T-helper 22 cell (primary cell): ENCODE measurements at places on chromosomes 7 and 10.

DNA sequence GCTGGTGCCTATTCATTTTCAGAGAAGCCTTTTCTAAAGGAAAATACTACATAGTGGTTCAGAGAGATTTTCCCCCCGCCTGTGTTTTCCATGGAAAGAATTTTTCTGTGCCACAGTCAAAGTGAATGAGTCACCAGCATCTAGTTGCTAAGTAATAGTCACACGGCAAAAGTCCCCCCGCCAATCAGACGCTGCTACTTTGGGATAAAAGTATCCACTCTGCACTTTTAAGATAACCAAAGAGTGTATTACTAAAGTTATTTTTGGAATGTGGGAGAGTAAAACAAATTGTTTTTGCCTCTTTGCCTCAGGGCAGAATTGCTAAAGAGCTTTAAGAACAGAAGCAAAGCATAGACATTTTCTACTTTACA, 23.5 kb downstream of the ABLIM1 start:
- no peak for DNase-seq

DNA sequence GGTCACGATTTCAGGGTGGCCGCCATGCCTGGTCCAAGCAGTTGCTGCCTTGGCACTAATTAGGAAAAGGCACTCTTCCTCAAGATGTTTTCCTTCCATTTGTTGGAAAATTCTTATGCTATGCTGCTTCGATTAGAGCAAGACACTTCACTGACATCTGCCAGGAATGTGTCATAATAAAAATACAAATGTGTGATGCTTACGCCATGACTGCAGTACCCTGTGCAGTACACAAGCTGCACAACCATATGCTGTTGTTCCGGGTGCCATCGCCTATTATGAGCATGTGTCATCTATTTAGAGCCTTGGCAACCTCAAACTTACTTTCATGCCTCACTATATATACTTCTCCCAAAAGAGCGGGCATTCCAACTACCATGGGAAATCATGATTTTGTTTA, 14.9 kb upstream of the MPP7 start:
- no peak for DNase-seq

GRCh38 chr7:27168265-27168947, 3.1 kb upstream of the HOXA9 start:
- DNase-seq, result no peak

DNA sequence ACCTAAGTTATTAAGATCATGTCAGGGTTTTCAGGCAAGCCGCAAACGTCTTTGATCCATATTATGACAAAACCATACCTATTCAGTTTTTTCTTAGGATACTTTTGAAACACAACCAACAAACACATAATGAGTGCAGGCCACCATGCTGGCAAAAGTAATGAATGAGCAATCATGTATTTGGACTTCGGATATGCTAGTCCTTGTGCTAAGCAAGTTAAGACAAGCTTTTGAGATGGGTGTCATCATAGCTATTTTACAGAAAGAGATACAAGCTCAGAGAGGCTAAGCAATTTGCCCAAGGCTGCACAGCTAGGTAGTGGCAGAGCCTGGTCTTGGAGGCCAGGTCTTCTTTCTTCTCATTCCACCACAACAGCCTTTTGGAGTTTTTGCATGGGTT, 12.5 kb upstream of the KCNK18 start:
- DNase-seq, result no peak

DNA sequence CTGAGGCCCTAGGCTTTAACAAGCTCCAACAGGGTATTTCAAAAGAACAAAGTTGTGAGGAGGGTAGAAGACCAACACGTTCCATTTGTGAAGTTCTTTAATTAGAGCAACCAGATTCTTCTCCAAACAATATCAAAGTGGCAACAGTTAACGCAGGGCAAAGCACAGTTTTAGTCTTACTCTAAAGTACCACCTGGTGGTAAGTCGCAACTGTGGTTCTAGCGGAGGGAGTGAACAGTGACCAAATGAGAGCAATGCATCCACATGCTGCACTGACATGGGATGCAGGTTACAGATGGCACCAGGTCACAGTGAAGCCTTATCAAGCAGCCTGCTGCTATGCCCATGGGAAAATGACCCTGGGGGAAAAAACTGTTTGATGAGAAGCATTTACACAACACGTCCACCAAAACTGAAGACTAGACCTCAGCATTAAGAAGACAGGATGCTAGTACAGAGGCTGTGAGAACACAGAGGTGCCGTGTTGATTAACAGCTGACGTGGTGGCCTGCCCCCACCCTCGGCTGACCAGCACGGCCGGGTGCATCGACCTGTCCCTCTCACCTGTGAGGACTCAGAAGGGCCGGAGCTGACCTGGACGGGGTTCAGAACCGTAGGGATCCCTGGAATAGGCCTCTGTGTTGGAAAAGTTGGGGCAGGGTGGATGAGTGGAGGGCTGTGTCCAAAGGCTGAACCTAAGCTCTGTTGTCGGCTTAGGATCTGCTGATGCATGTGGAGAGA, 211.2 kb downstream of the GLI3 start:
- no peak for DNase-seq

- DNase-seq, result no peak
Measured at GRCh38 chr10:65112573-65112972, 1591.4 kb downstream of the REEP3 start.

- DNase-seq, result peak; percentile 80
Measured at GRCh38 chr7:99374111-99375064, at the start of gene ARPC1B. TSS of gene ARPC1B (plus strand) at chr7:99374730. CDS start at chr7:99385715, 10,985 bp downstream.

DNA sequence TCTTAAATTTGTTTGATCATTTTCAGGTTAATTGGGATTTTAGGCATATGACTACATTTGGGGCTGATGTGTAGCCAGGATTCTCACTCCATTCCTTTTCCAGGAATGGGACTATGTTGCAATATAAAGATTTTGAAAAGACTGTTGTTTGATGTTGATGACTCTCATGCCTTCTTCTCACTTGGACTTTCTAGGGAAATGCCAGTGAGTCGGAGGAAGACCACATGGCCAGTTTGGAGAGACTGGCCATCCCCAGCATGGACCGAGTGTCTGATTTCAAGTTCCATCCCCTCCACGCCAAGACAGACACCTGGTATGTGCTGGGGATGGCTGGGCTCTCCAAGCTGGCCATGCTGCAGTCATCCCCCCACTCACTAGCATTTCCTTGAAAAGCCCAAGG, 5.5 kb downstream of the IGFBP3 start:
- no peak for DNase-seq

DNA sequence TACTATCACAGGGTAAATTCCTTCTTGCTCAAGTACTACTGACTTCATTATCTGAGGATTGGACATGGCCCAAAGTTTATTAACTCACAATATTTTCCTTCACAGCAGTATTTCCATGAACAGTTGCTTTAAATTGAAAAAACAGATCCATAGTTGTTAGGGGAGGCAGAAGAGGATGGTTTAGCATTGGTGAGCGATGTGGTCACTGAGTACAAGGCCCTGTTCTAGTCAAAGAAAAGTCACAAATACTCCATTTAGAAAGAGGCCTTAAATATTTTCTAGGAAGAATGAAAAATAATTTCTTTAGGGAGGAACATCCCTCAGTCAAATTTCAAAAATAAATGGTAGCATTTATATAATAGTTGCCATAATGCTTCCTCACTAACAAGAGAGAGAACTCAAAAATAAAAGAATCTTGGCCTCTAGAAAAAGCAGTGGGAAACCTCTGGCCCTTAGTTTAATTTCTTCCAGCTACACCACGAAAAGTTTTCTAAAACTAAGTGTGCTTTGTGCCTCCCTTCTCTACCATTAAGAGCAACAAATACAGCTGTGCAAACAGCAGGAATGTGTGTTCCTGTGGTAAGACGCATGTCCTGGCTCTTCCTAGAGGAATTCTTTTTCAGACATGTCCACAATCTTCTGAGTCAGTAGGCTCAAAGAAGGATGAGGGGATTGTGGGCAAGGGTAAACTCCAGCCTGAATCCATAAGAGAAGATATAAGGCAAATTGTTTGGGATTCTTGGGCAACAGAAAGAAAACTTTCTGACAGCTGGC, 105.7 kb downstream of the HOXA1 start:
- DNase-seq, result no peak

- DNase-seq, result no peak
Measured at GRCh38 chr10:32386623-32387260, 39.8 kb upstream of the EPC1 start.

- no peak for DNase-seq
Measured at GRCh38 chr7:132261327-132262159, 314.7 kb downstream of the PLXNA4 start.

DNA sequence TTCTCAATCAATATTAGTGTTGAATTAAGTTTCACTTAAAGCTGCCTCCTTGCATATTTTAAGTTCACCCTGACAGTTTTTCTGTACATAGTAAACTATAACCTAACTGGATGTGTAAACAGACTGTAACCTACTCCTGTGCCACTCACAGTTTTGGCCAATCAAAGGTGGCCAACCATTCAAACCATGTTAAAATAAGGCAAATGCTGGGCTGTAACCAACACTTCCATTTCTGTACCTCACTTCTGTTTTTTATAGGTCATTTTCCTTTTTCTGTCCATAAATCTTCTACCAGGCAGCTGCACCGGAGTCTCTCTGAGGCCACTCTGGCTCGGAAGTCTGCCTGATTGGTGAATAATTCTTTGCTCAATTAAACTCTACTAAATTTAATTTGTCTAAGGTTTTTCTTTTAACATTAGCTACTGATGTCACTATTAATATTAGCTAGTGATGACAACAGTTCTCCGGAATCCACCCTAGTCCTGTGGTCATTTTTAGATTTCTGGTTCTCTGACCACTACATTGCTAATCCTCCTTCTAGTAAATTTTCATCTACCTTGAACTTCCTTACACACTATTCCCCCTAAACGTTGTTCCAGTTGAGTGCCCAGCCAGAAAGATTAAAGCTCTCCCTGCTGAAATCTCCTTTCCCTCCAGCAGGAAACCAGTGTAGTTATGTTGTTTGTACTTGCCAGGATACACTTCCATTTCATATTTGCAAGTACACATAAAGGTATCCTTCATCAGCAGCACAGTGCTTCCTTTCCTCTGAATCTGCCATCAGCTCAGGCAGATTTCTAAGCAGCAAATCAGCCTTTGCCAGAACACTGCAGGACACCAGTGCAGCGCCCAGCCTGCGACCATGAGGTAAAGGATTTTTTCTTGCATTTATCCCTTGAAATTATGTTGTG, 18.6 kb upstream of the IFIT2 start:
- no peak for DNase-seq

- DNase-seq, result peak; percentile 81
Measured at GRCh38 chr10:132447446-132448247, 50.6 kb downstream of the PWWP2B start.

DNA sequence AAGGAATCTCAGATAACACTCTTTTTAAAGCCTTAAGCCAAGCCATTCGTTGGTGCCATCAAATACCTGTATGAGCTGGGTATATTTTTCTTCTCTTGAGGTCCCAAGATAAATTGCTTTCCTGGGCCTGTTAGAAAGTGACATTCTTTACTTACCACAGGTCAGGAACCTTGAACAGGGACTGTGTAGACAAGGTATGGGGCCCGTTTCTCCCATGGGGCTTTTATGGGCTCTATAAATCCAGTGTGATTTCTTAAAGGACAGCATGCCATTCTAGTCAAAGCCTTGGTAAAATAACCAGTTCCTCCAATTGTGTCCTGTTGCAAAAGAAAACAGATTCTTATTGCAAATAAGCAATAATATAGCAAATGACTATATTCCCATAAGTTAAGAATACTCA, 24.8 kb upstream of the ARHGAP12 start:
- DNase-seq, result no peak

DNA sequence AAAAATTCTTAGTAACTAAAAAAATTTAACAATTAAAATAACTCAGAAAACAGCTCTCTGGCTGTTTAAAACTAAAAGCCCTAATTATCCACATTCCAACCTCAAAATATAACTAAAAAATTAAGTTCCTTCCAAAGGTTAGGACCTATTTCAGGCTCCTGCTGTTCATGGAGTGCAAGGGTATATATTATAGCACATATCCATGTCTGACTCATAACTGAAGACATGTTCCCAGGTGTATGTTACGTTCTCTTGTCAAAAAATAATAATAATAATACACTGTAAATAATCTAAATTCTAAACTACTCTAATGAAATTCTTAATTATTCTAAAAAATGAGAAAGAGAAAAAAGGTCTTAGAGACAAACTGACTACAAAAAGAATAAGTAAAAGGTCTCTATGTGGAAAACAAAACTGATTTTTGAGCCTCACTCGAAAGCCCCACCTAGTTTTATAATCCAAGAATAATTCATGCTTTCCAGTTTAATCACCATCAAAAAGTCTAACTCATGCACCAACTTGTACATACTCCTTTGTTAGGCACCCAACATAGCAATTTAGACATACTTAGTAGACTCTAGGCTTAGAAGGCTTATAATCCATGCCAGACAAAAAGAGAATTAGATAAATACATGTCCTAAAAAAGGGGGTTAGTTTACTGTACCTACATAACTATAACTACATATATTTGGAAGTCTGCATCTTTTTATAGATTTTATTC, 171.4 kb downstream of the KMT2E start:
- DNase-seq, result no peak

DNA sequence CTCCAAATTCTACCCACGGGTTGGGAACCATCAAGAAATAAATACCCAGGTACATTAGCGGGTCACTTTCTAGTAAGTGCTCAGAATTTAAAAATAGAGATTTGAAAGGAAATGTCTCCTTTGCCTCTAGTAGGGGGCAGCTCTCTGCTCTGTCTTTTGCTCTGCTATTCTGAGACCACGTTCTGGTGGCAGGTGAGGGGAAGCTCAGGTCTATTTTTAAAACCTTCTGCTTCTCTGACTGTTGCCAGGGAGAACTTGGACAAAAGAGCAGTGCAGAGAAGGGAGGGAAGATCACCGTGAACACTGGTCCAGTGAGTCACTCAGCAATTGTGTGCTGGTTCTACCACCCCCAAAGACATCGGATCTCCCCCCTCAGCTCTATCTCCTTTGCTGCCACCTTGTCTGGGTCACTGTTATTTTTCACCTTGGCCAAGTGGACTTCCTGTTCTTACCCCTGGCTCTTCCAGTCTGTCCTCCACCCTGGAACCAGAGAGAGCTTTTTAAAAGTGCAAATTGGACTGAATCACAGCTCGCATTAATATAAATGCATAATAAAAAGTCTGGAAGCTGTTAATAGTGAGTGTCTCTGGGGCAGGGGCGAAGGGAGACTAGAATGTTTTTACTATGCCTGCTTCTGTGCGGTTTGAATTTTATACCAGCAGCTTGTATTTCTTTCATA, 72.4 kb upstream of the LOXL4 start:
- DNase-seq, result no peak

DNA sequence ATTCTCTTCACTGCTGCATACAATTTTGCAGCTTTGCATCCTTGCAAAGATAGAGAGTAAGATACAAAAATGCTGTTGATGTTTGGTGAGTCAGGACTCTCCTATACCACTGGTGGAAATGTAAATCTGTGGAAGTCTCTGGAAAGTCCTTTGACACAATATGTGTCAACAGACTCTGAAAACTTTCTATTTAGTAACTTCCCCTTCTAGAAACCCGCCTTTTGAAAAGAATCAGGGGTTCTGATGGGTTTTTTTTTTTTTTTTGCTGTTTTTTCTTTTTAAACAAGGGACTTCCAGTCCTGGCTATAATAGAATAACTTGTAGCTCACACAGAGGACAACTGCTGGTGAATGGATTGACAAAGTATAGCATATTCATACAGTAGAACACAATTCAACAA, 16.4 kb downstream of the NOD1 start:
- no peak for DNase-seq
